ENCODE measurements at places on chromosomes 11 and 22.
A peak's percentile ranks its signal among the peaks of the same experiment; 100 is the strongest.

DNA sequence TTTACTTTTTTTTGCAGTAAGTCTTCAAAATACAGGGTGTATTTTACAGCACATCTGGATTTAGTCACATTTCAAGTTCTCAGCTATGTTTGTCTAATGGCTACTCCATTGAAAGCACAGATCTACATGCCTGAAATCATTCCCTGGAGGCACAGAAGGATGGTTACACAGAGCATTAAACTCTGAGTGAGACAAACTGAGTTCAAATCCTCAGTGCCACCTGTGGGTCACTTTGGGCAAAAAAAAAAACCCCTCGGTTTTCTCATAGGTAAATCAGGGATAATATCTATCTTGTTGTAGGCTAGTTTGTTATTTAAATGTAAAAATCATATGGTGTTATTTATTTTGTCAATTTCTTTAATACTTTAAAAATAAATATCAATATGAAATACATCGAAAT, 7.7 kb downstream of the ANKRD49 start:
- no peak for DNase-seq

DNA sequence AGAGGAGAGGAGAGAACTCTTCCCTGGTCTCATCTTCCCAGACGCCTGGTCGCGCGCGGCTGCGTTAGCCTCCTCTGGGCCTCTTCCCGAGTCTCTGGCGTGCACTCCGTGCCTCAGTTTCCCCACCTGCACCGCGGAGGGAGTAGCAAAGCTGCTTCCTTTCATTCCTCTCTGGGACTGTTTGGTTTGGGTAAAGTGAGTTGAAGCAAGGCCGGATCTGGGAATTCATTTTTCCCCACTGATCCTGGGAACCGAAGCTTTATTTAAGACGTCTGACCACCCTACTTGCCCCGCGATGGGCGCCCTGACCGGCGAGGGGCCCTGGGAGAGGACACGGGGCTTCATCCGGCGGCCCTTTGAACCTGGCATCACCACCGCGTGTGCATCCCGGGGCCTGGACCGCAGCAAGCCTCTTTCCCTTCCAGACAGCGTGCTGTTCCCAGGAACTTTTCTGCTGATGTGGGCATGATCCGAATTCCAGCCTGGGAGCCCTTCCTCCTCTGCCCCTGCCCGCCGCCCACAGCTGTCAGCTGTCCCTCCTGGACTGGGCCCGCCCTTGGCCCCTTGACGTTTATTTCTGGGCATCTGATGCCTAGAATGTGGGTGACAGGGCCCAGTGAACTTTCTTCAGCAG, 758 bp downstream of the LDLRAD3 start:
- DNase-seq, result no peak

- no peak for DNase-seq
Observed at GRCh38 chr11:121844016-121844415, 272.0 kb downstream of the BLID start.

GRCh38 chr11:90288212-90288821, 65.5 kb upstream of the CHORDC1 start:
- peak; percentile 9 for DNase-seq

DNA sequence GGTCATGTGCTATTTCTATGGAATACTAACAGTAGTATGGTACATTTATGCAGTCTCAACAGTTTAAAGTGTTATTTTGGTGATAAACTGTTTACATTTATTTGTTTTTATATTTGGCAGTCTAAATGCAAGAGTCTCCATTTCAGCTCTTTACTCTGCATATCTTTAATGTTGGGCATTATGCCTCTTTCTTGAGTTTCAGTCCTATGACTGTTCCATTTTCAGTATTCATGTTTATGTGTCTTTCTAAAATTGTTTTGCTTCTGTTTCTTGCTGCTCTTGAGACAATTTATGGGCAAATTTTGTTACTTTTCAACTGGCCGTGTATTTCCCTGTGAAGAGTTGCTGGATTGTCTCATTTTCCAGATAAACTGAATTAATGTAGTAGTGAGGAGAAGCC, 6.6 kb upstream of the RAB30 start:
- no peak for DNase-seq

GRCh38 chr22:49739138-49739537, 88.5 kb downstream of the BRD1 start:
- no peak for DNase-seq

All from activated CD4-positive, alpha-beta T cell treated with anti-CD3 and anti-CD28 coated beads, Interleukin-2, Interleukin-4, amounts not matched to agents 100 ng/mL and 50 ng/mL, durations not matched to agents 16 hours and 8 hours (primary cell).